H54 (cell line): ENCODE measurements at places on chromosomes 5 and 9.

DNA sequence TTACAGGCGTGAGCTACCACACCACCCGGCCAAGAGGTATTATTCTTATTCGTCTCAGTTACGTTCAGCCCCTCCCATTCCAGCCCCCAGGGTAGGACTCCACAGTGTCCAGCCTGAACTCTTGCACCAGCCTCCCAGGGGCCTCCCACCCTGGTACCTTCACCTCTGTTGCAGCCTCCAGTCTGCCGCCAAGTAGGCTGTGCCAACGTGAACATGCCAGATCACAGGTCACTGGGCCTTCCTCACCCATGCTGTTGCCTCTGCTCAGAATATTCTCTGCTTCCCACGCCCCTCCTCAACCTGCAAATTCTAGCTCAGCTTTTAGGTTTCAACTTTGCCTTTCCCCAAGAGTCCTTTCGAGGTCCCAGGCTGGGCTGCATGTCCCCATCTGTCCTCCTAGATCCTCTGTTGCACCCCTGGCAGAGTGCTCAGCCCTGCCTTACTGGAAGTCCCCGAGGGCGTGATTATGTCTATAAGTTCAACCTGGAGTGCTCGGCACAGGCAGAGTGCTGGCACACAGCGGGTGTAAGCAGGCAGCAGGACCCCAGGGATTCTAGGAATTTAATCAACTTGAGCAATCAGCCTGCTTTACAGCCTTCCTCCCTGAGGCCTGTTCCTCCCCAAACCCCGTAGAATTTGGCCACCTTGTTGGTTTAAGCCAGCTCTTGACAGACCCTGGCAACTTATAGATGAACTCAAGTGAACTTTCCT is 13.1 kb upstream of the STXBP1 start:
- DNase-seq: no peak

- DNase-seq: no peak
Observed at GRCh38 chr9:12740845-12741244, 34.0 kb upstream of the LURAP1L start.

- DNase-seq: no peak
Observed at GRCh38 chr9:21455320-21455719, 15.1 kb downstream of the IFNA1 start.

DNA sequence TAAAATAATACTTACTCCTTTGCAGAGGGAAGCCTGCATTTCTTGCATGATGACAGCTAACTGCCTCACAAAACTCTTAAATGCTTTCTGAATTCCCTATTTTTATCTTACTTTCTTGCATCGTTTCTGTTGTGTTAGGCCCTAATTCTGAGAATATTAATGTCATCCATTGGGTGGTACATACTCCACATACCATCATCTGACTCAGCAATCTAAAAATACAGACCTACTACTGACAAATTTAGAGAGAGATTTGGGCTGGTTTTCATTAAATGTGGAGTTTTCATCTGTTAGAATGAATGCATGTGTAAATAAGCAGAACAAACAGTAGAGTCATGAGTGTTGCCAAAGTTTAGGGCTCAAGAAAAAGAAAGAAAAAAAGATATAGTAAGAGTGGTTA is 26.5 kb upstream of the KCNN2 start:
- DNase-seq: no peak

- no peak for DNase-seq
Observed at GRCh38 chr9:84636436-84636835, 33.1 kb upstream of the NTRK2 start.

- no peak for DNase-seq
Observed at GRCh38 chr5:126680191-126680817, 79.6 kb downstream of the PHAX start.

DNA sequence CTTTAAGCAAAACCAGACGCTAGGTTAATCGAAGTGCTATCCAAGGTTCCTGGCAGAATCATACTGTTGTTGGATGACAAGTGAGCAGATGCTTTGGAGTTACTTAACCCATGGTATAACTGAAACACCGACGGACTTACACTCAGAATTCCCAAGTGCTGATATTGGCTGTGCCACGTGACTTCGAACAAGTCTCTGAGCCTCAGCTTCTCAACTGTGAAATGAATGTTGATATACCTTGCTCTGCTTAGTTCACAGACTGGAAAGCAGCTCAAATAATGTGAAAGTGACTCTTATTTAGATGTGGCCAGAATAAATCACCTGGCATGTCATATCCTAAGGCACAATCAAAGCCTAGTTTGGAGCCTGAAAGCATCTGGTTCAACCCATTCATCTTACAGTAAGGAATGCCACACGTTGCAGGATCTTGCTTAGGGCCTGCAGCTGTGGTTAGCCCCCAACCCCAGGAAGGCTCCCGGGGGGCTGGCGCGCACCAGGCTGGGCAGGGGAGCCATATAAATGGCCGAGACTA is 759 bp downstream of the GEMIN5 start:
- DNase-seq: no peak

GRCh38 chr5:44974813-44975212 is 166.1 kb downstream of the MRPS30 start:
- no peak for DNase-seq
